ENCODE measurements at places on chromosomes 1 and 21.

- DNase-seq: no peak
Measured at GRCh38 chr1:18064534-18064933, 43.1 kb upstream of the IGSF21 start.

GRCh38 chr1:108208724-108209446, 8.7 kb upstream of the SLC25A24 start:
- DNase-seq: no peak

DNA sequence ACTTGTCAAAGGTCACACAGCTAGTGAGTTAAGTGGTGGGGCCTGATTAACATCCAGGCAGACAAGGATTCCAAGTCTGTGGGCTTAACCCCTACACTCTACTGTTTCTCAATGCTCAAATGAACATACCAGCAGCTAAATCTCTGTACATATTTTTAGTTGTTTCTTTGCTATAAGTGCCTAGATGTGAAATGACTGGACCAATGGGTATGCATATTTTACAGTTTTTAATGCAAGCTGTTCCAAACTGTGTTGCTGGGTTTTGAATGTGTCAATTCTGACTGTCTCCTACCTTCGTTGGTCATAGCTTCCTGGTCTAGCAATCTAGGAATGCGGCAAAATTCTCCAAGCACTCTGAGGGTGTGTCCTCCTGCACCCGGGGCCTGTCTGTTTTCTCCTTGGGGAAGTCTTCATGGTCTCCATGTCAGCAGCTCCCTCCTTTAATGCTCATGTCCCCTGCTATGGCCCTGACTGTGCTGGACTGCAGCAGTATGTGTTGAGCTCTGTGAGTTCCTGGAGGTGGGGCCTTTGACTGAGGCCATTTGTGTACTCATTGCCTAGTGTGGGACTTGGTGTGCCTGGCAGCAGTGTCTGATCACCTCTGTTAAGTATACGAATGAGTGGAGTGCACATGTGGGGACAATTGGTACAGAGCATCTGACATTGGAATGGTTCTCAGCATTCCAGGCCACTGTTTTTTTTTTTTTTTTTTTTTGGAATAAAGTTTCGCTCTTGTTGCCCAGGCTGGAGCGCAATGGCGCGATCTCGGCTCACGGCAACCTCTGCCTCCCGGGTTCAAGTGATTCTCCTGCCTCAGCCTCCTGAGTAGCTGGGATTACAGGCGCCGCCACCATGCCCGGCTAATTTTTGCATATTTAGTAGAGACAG, 72.9 kb upstream of the SLC2A1 start:
- no peak for DNase-seq

- no peak for DNase-seq
Measured at GRCh38 chr1:107776900-107777663, 187.9 kb downstream of the VAV3 start.

DNA sequence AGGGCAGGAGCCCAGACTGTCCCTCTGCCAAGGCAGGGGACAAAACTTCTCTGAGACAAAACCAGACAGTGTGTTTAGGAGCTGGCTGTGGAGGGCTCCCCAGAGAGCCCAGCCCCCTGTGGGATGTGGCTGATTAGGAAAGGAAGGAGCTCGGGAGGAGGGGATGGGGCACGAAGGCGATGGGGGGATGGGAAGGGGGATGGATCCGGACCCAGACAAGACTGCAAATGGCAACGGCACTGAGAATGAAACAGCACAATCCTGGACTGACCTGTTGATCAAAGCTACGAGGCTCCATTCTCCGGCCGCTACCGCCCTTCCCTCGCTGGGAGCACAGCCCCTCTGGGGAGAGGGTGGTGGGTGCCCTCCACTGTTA, 33.1 kb downstream of the FOXO6 start:
- DNase-seq: no peak

GRCh38 chr1:51575406-51576084, 41.3 kb upstream of the OSBPL9 start:
- no peak for DNase-seq

GRCh38 chr1:107181253-107181969, 40.6 kb downstream of the NTNG1 start:
- DNase-seq: no peak

DNA sequence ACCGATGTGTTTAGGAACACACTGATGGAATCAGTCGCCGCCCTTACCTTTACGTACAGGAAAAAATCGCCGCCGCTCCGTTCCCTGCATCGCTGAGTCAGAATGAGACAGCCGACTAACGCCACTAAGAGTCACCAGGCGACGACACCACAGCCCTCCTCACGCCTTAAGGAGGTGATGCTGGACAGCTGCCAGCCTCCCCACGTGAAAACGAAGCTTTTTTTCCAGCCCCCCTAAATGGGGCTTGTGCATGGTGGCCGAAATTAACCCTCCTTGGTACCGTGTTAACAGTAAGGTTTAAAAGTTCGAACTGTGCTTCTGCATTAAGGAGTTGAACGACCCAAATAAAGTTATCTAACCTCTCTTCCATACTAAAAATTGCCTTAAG, 511 bp downstream of the DNTTIP2 start:
- DNase-seq: peak; percentile 40

DNA sequence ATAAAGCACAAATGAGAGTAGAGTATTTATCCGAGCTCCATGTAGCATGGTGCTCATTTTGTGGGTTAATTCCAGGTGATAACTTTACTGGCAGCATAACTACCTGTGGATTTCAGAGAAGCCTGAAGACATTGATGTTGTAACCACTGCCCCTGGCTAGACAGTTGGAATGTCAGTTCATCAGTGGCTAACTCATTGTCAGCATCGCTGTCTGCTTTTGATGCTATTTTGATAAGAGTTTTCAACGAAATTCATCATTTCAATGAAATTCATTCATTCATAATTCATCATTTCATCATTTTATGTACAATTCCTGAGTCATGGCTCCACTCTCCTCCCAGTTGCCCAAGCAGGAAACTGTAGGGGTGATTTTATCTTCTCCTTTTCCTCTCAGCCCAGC, 34.4 kb downstream of the HSD3B1 start:
- DNase-seq: no peak

- no peak for DNase-seq
Measured at GRCh38 chr1:62111084-62111483, 83.6 kb upstream of the L1TD1 start.

DNA sequence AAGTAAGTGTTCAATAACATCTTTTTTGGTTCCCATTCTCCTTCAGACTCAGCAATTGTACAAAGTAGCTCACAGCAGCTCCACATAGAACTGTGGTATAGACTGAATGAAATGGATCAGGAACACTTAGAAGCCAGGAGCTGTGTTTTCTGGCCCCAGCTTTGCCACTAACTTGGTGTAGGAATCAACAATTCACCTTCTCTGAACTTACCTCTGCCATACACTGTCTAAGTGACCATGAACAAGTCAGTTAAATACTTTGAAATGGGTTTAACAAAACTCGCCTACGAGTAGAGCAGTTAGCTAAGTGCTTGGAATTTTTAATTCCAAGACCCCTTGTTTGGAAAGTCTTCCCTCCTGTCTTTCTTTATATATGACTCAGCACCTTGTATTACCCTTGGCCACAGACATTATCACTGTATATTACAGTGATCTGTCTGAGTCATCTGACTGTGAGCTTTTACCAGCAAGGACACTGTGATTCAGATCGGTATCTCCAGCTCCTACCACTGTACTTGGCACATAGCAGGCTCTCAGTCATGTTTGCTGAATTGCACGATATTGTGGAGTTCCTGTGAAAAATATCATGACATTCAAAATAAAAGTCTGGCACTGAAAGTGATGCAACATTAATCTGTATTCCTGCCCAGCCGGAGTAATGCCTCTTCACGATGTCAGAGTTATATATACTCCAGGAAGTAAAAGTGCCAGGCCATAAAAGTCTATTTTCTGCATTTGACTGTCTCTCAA, 101.7 kb upstream of the BEND5 start:
- DNase-seq: no peak

GRCh38 chr1:995665-996633, 3.9 kb downstream of the HES4 start:
- DNase-seq: no peak

DNA sequence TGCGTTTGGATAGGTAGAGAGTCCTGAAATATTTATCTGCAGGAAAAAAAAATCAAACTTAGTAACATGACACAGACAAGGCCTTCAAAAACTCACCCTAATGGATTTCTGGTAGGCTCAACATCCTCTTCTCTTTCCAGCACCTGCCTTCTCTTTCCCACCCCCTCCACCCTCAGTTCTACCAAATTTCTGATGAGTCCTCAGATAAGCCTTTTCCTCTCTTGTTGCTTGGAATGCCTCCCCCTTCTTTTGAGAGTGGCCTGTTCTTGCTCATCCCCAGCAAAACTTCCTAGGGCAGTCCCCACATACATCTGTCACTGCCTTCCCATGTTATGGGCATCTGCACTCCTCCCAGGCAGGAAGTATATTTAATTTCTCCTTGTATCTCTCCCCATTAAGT, 7.6 kb upstream of the LBR start:
- no peak for DNase-seq

DNA sequence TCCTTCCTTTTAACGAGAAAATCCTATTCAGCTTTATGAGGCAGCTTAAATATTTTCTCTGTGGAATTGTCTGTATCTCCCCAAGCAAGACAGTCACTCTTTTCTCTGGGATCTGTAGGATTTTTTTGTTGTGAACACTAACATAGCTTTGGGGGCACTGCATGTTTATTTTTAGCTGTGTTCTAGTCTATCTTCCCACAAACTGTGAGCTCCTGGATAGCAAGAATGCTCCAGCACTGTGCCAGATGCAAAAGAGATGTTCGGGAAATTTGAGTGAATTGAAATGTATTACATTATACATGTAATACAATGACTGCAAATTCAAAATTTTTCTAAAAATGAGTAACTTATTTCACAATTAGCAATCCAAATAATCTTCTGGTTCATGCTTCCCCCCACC, 282.2 kb downstream of the PLPP3 start:
- no peak for DNase-seq

DNA sequence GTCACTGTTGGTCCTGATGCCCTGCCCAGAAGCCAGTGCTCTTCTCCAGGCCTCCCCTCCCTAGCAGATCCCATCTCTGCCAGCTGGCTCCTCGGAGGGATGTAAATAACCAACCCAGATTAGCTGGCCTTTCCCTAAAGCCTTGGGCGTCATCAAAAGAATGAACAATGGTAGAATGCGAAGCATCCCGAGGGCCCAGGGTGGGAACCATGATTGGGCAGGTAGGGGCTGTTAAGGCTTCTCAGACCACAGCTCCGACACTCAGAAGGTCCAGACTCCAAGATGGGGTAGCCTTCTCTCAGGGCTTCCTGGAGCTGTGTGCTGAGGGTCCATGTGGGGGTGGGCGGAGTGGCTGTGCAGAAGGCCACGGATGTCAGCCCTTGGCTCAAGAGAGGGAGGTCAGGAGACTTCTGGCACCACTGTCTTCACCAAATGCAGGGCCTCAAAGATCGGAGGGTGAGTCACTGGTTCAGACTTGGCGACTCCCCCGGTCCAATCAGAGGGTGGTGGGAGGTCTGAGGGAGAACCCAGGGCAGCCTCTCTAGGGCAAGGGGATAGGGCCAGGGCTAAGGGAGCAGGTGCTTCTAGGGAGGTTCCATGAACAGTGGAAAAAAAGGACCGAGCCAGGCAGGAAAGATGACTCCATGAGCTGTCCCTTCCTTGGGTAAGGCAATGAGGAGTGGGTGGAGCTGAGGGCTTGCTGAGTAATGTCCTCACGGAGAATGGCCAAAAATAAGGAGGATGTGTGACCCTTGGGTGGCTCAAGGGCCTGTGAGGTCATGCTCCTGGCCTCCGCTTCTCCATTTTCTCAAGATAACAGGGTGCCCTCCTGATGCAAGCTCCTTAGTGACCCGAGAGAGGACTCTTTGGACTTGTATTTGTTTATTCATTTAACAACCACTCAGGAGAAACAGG, 58.4 kb upstream of the EPS8L3 start:
- peak; percentile 11 for DNase-seq

DNA sequence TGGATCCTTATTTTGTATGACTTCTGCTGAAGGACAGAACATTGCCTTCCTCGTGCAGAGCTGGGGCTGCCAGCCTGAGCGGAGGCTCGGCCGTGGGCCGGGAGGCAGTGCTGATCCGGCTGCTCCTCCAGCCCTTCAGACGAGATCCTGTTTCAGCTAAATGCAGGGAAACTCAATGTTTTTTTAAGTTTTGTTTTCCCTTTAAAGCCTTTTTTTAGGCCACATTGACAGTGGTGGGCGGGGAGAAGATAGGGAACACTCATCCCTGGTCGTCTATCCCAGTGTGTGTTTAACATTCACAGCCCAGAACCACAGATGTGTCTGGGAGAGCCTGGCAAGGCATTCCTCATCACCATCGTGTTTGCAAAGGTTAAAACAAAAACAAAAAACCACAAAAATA, 27.5 kb upstream of the KDM4A start:
- DNase-seq: no peak

GRCh38 chr1:38394303-38394702, 347.7 kb upstream of the POU3F1 start:
- DNase-seq: no peak

DNA sequence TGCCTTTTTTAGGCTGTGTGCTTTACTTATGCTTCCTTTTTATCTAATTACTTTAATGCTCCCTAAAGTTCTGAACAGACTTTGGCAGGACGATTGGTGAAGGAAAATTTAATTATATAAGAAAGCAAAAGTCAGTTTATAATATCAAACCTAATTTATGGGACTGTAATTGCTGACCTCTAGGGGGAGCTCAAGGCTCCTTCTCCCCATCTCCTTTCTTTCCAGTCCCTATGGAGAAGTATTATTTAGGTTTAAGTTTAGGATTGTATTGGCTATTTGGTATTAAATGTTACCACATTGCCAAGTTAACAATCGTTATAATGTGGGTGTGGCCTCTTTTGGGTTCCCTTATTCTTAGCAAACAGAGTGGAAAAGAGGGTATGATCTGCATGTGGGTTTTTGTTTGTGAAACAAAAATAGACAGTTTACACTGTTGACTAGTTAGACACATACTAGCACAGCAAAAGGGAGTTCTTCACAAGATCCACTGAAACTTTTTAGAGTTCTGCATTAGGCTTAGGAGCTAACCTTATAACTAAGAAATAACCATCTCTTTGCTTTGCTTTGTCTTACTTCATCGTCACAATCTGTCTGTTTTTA, 48.2 kb upstream of the TNFSF4 start:
- DNase-seq: no peak

GRCh38 chr1:203127666-203128430, at the start of gene ADORA1:
TSS of gene ADORA1 (plus strand) at chr1:203127726. CDS start at chr1:203128842, 1,116 bp downstream.
- peak; percentile 85 for DNase-seq

- DNase-seq: no peak
Measured at GRCh38 chr1:29679316-29679715, 443.0 kb downstream of the PTPRU start.

DNA sequence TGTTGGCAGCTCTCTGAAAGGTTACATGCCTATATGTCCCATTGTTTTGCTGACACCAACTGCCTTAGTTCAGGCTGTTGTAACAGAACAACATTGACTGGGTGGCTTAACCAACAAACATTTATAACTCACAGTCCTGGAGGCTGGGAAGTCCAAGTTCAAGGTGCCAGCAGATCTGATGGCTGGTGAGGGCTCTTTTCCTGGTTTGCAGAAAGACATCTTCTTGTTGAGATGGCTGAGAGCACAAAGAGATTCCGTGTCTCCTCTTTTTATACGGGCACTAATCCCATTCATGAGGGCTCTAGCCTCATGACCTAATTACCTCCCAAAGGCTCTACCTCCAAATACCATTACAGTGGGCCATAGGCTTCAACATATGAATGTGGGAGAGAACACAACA, 10.2 kb upstream of the STMN1 start:
- DNase-seq: no peak
